Activated CD8-positive, alpha-beta T cell treated with anti-CD3 and anti-CD28 coated beads for 36 hours (primary cell): ENCODE measurements at places on chromosomes 6 and 20. TPM values are rescaled to one million over a fixed set of nuclear protein-coding genes. Genes with fewer than 3 reads are reported as not detected.

Gene DUSP15
- total RNA-seq: not detected

Gene HUS1B
- total RNA-seq: 1.0 TPM

Gene CRISP3
- total RNA-seq: not detected

Gene MUC22
- total RNA-seq: not detected

Gene SNPH
- 4.1 TPM for total RNA-seq

Gene ALDH8A1
- total RNA-seq: 1.6 TPM

DNA sequence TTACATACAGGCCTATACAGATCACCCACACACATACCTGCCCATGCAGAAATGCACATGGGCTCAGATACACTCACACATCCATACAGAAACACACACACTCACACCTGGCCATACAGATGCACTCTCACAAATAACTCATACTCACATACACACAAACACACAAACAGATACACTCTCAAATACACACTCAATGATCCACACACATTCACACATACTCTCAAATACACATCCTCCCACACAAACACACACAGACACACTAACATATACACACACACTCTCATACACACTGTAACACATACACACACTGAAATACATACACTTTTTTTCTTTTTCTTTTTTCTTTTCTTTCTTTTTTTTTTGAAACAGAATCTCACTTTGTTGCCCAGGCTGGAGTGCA is 90.7 kb downstream of the CDH22 start:
- no peaks in the 10 kb centered on the region for H3K4me1 ChIP-seq
- H3K4me3 ChIP-seq: no peak overlapping the region
- DNase-seq: no peak
- H3K27me3 ChIP-seq: peaks cover 8% of the 10 kb centered on the region

GRCh38 chr20:58551631-58552030 is 36.4 kb upstream of the APCDD1L start:
- no peak overlapping the region for H3K27ac ChIP-seq
- H3K36me3 ChIP-seq: no peaks in the 10 kb centered on the region
- H3K4me3 ChIP-seq: no peak overlapping the region
- no peaks in the 10 kb centered on the region for H3K4me1 ChIP-seq

GRCh38 chr6:130500693-130501092 is 134.9 kb downstream of the TMEM200A start:
- H3K27ac ChIP-seq: no peak overlapping the region
- H3K4me1 ChIP-seq: peaks cover 9% of the 10 kb centered on the region
- DNase-seq: no peak
- no peaks in the 10 kb centered on the region for H3K27me3 ChIP-seq
- H3K4me3 ChIP-seq: no peak overlapping the region

- H3K36me3 ChIP-seq: no peaks in the 10 kb centered on the region
- H3K4me1 ChIP-seq: peaks cover 6% of the 10 kb centered on the region
- H3K4me3 ChIP-seq: no peak overlapping the region
- H3K27me3 ChIP-seq: peaks cover 2% of the 10 kb centered on the region
- H3K27ac ChIP-seq: no peak overlapping the region
Observed at GRCh38 chr6:150118203-150118602, 24.6 kb upstream of the PPP1R14C start.

- H3K36me3 ChIP-seq: no peaks in the 10 kb centered on the region
- no peaks in the 10 kb centered on the region for H3K27me3 ChIP-seq
- H3K27ac ChIP-seq: no peak overlapping the region
Observed at GRCh38 chr6:104326173-104327001, 533.3 kb downstream of the HACE1 start.

- H3K4me3 ChIP-seq: no peak overlapping the region
- H3K27me3 ChIP-seq: no peaks in the 10 kb centered on the region
- DNase-seq: no peak
- no peaks in the 10 kb centered on the region for H3K36me3 ChIP-seq
- H3K4me1 ChIP-seq: no peaks in the 10 kb centered on the region
Observed at GRCh38 chr6:103862297-103862696, 997.4 kb downstream of the HACE1 start.

GRCh38 chr6:109023356-109023925 is 71.2 kb downstream of the SESN1 start:
- no peaks in the 10 kb centered on the region for H3K36me3 ChIP-seq
- H3K27ac ChIP-seq: no peak overlapping the region
- no peak overlapping the region for H3K4me3 ChIP-seq
- no peak for DNase-seq
- H3K27me3 ChIP-seq: no peaks in the 10 kb centered on the region

GRCh38 chr20:53162251-53162835 is 190.2 kb downstream of the TSHZ2 start:
- H3K4me3 ChIP-seq: no peak overlapping the region
- H3K27ac ChIP-seq: no peak overlapping the region
- peaks cover 2% of the 10 kb centered on the region for H3K27me3 ChIP-seq
- peaks cover 3% of the 10 kb centered on the region for H3K4me1 ChIP-seq
- peak; percentile 10 for DNase-seq

DNA sequence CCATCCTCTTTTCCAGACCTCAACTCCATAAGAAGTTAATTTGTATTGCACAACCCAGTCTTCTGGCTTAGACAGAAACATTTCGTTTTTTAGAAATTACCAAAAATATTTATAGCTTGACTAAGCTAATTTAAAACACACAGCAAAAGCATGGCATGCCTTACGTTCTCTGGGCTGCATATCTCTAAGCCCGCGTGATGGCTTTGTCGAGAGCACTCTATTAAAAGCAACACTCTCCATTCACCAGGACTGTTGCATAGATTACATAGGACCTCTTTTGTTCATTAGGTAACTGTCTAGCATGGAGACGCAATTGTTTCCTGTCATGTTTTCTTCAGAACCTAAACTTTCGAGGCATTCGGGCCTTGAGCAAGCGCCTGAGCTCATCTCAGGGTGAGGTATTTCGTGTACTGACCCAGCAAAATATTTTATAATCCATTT is 104.5 kb downstream of the IBTK start:
- no peaks in the 10 kb centered on the region for H3K36me3 ChIP-seq
- no peak overlapping the region for H3K27ac ChIP-seq
- no peaks in the 10 kb centered on the region for H3K4me1 ChIP-seq

DNA sequence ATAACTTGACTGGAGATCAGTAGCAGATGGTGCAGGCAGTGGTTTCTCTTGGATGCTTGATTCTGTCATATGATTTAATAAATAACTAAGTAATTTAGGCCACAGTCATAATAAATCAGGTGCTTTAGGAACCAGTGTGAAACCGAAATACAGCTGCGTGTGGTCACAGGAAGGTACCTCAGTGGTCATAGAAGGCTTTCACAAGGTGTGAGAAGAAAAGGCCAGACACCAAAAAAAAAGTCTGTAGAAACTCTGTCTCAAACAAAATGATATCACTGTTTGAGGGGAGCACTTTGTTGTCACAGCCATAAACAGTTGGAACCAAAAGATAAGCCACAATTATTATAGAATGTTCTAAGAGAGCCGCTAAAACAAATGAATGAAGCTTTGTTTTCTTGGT is 56.5 kb downstream of the ARMC2 start:
- peaks cover 3% of the 10 kb centered on the region for H3K36me3 ChIP-seq
- peaks cover 27% of the 10 kb centered on the region for H3K4me1 ChIP-seq
- DNase-seq: peak; percentile 62
- H3K27me3 ChIP-seq: no peaks in the 10 kb centered on the region

DNA sequence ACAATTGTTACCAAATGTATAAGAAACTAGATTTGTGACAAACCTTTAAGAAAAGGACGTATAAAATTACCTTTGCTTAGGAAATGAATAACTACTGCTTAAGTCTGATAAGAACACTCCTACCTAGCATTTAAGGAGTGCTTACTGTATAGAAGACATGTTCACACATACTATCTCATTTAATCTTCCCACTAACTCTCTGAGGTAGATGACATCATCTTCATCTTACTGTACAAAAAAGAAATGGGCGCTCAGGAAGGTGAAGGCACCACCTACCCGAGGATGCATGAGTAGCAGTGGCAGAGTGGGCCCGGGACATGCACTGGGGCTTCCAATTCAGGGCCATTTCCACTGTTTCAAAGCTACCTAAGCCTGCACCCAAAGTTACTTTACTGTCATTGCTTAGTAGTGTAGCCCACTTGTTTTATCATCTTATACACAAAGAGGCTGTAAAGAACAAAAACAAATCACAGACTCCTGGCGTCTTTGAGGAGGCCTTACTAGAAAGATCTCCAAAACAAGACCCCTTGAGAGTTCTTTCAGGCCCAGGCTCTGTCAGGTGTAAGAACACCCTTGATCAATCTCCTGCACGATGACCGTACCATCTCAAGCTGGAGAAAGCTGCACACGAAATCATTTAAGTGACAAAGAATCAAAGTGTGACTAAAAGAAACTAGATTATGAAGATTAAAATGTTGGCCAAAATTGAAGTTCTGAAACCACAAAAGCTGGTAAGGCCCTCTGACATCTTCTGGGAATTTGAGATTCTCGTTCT is 128.0 kb downstream of the INSM1 start:
- DNase-seq: no peak
- H3K27ac ChIP-seq: no peak overlapping the region
- H3K27me3 ChIP-seq: no peaks in the 10 kb centered on the region
- peaks cover 35% of the 10 kb centered on the region for H3K4me1 ChIP-seq
- H3K4me3 ChIP-seq: no peak overlapping the region

DNA sequence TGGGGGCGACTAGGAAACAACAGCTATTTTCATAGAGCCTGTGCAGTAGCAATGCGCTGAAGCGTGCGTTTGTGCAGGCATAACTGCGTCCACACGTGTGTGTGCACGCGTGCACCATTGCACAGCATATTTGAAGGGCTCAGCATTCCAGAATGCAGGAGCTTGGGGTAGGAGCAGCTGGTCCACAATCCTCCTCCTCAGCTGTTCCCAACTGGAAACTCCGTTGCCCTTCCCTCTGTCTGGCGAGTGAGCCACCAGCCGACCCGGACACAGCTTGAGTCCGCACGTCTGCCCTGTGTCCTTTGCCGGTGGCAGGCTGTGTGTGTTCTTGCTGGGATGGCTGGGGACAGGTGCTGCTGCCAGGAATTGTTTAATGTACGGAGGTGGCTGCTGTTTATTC is 110.2 kb downstream of the SASH1 start:
- H3K27me3 ChIP-seq: peaks cover 26% of the 10 kb centered on the region
- no peak overlapping the region for H3K27ac ChIP-seq
- no peak overlapping the region for H3K4me3 ChIP-seq
- no peaks in the 10 kb centered on the region for H3K36me3 ChIP-seq
- peaks cover 9% of the 10 kb centered on the region for H3K4me1 ChIP-seq
- DNase-seq: no peak

- no peak overlapping the region for H3K27ac ChIP-seq
- H3K4me1 ChIP-seq: peaks cover 17% of the 10 kb centered on the region
- no peaks in the 10 kb centered on the region for H3K36me3 ChIP-seq
- H3K4me3 ChIP-seq: no peak overlapping the region
Observed at GRCh38 chr6:32107406-32107805, 1.7 kb downstream of the TNXB start.
